ENCODE measurements at places on chromosomes 3 and 15. TPM values are rescaled to one million over a fixed set of nuclear protein-coding genes. Genes with fewer than 3 reads are reported as not detected.

GRCh38 chr15:35777061-35777460 lies 231.1 kb upstream of the DPH6 start:
- no peak for DNase-seq

DNA sequence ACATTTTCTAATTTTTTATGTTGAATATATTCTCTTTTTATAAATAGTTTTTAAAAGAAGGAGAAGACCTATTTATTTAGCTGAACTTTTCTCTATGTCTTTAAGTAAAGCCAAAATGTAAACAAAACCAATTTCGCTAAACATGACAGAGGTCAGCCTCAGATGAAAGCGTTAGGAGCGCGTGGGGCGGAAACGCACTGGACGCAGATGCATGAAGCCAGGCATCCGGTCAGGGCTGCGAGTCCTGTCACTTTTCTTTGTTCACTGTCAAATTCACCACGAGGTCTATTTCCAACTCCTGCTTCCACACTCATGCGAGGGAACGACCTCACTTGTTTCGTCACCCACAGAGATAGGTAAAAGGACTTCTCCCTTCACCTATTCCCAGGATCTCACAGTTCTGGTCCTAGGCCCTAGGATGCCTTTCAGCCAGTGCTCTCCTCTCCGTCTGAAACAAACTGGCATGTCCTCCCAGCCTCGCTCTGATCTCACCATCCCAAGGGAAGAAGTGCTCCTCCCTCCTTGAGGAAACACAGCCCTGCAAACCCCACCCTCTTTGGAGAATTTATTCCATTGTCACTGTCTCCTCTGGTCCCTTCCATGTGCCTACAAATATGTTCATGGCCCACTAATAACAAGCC lies 57.9 kb downstream of the ITGB5 start:
- DNase-seq = no peak

GRCh38 chr3:27127879-27128278 lies 241.3 kb downstream of the NEK10 start:
- DNase-seq = no peak

GRCh38 chr3:187974871-187975271 lies 179.1 kb upstream of the LPP start:
- no peak for DNase-seq

DNA sequence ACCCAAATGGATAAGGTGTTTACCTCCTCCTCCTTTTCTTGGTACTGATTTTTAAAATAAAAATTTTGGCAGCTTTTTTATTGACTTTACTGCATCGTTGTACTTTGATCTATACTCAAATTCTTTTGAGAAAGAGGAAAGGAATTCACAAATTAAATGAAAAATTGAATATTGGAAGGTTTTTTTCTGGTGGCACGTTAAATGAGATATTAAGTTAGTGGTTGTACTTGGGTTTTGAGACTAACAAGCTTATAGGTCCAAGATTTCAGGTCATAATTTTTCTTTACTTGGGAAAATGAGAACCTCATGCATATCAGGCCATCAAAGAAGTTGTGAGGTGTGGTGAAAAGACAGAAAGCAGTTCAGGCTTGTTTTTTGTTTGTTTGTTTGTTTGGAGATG lies 14.1 kb downstream of the RPLP1 start:
- DNase-seq = no peak

- no peak for DNase-seq
Measured at GRCh38 chr15:64462492-64462891, 2.1 kb downstream of the ZNF609 start.

- DNase-seq = no peak
Measured at GRCh38 chr3:104353951-104354350, 1012.8 kb upstream of the ALCAM start.

- DNase-seq = no peak
Measured at GRCh38 chr15:51299187-51300015, 39.0 kb downstream of the CYP19A1 start.

GRCh38 chr15:65913631-65914199 lies 44.4 kb downstream of the RAB11A start:
- no peak for DNase-seq

GRCh38 chr15:56821721-56822425 lies 88.6 kb upstream of the ZNF280D start:
- peak; percentile 91 for DNase-seq

- no peak for DNase-seq
Measured at GRCh38 chr15:87618203-87618725, 638.3 kb downstream of the NTRK3 start.

DNA sequence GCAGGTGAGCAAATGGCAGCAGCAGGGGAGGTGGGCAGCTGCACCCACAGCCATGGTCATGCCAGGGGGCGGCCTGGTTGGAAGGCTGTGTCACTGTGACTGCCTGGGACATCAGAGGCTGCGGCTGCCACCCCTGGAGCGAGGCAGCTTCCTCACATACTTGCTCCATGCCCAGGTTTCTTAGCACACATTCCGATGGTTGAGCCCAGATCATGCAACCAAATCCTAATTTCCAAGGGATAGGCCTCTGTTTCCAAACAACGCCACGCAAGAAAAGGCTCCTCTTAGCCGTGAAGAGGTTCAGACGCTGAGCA lies 11.6 kb upstream of the NRROS start:
- DNase-seq = no peak

DNA sequence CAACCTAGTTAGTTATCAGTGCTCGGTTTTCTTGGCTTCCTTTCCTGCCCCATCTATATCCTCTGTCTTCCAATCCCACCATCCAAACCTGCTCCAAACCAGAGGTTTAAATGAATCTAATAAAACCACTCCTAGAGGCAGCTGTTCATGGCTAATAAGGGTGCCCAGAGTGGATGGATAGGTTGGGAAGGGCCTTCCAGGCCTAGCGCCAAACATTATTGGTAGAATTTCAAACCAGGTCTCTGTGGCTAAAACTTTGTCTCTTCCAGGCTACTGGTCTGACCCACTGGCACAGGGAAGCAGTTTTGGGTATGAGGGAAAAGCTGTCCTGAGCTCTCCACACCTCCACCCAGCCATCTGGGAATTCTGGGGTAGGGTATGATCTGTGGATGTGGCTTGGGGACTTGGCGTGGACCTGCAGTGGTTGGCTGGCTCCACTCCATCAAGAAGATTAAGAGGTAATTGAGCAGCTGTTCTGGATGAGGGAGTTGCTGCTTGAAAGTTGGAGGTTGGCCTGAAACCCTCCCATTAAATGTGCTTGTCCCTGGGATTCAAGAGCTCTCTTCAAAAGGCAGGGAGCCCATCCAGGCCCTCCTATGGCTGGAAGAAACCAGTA lies 29.3 kb upstream of the INSYN1 start:
- DNase-seq = no peak

- DNase-seq = no peak
Measured at GRCh38 chr3:13348661-13349396, 71.3 kb downstream of the NUP210 start.

DNA sequence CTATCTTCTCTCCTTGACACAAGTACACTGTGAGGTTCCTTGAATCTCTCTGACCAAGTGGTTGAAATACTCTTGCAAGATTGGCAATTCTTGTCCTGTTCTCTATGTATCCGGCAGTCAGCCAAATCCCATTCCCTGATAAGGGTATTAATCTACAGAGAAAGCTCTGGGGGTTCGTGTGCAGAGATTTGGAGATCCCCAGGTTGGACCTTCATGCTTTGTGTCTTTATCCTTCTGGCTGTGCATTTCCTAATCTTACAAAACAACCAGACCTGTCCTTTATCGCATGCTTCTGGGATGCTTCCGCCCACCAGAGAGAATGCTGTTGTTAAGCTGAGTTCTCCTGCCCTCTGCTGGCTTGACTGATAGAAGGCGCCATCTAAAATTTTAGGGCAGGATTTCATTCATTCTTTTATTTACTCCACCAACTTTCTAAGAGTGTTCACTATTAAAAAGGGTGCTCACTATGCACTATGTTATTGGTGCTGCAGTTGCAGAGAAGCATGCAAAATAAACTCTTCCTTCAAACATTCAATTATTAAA lies 8.6 kb upstream of the SST start:
- peak; percentile 52 for DNase-seq

DNA sequence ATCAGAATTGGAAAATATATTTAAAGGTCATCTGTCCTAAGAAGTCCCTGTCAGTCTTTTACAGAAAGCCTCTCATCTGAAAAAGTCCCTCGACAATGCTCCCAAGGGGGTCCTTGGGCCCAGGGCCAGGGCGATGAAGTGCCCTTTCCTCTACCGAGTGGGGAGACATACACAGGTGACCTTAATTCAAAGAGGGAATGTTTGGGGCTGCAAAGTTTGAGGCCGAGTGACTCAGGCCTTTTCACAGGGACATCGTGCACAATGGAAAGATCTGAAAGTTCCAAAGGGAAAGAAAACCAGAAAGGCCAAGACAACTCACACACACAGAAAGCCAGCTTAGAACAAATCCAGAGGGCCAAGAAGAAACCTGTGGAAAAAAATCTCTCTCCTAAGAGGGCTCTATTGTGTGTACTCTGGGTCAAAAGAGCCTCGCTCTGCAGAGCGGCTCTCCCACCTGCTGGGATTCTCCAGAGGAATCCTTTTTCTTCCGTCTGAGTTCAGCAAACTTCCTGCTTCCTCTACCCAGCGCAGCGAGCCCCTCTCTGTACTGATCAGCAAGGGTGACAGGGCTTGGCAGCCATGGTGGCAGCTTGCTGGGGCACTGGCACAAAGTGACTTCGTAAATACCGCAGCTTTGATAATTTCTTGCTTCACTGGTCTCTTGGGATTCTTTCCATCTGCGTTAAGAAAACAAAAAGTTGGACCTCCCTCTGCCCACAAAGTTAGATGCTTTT lies 259.1 kb downstream of the OPA1 start:
- DNase-seq = no peak

- DNase-seq = no peak
Measured at GRCh38 chr3:141150931-141151330, 80.7 kb upstream of the PXYLP1 start.

DNA sequence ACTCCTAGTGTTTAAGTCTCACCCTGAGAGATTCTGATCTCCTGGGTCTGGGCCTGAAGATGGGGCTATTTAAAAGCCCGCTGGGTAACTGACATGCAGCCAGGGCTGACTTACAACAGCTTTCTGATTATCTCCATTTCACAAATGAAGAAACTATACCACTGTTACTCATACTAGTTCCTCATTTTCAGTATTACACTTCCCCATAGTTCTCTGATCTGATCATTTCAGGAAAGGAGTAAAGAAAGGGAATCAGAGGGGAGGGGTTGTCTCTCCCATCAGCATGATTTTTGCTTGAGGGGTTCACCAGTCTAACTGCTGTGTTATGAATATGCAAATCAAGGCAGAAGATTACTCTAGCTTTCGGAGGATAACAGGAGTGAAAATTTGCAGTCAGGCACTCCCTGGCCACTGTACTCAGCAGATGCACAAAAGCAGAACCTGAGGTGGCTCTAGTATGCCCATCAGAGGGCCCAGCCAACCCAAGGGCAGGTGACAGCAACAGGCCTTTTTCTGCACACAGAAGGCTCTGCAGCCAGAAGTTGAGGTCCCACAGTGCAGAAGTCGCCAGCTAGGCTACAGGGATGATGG lies 59.4 kb downstream of the DAPK2 start:
- no peak for DNase-seq

DNA sequence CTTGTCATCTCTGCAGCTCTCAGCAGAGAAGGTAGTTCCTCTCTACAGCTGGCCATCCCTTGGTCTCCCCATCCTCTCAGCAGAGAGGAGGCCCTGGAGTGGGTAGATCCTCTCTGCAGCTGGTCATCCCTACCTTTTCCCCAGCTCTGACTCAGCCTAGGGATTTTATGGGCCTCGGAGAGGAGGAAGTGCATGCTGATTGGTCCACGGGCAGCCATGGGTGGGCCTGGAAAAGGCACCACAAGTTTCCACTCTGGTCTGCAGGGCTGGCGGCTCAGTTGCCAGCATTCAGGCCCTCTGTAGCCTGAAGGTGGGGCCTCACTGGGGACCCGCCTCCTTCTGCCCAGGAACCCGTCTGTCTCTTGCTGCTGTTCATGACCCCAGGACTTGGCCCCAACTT lies 36.9 kb downstream of the NR1D2 start:
- DNase-seq = no peak

- DNase-seq = no peak
Measured at GRCh38 chr15:66285533-66286280, 7.7 kb upstream of the DIS3L start.

DNA sequence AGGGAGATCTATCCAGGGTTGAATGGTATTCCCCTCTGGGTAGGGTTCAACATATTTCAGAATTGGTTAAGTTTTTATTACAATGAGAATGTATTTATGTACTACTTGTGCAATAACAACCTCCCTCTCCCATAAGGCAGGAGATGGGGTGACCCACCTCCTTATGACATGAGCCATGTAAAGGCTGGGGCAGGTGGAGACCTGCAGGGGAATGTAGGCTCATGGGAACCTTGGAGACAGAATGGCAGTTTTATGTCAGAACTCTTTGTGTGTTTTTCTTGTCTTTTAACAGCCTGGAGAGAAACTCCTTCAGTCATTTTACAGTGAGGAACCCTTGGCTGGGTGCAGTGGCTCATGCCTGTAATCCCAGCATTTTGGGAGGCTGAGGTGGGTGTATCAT lies 24.6 kb upstream of the INSYN1 start:
- no peak for DNase-seq

DNA sequence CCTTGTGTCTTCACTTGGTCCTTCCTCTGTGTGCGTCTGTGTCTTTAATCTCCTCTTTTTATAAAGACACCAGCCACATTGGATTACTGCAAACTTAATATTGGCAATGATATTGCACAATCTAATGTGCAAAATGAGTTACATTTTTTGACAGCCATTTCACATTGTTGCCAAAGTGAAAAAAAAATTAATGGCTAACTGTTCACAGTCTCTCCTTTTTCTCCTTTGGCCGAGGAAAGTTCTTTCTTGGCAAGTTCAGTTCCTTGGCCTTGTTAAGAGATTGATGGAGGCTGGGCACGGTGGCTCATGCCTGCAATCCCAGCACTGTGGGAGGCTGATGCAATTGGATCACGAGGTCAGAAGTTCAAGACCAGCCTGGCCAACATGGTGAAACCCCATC lies 62.2 kb upstream of the ZNF280D start:
- peak; percentile 47 for DNase-seq

GRCh38 chr3:160226026-160226907 lies 1.0 kb downstream of the C3orf80 start:
- no peak for DNase-seq

DNA sequence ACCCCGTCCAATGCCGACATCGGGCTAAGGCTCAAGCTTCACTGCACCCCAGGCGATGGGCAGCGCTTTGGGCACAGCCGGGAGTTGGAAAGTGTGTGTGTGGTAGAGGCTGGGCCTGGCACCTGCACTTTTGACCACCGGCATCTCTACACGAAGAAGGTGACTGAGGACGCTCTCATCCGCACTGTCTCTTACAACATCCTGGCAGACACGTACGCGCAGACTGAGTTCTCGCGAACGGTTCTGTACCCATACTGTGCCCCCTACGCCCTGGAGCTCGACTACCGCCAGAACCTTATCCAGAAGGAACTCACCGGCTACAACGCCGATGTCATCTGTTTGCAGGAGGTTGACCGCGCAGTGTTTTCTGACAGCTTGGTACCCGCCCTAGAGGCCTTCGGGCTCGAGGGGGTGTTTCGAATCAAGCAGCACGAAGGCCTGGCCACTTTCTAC lies 1.0 kb downstream of the PDE12 start:
- peak; percentile 49 for DNase-seq

The CCR1 gene
- 0.99 TPM for polyA plus RNA-seq

The ADAMTS17 gene
- 0.01 TPM for polyA plus RNA-seq

The LRRC31 gene
- polyA plus RNA-seq = not detected

The BOC gene
- 4.2 TPM for polyA plus RNA-seq

The ZPLD1 gene
- not detected for polyA plus RNA-seq

The GDPGP1 gene
- 1.9 TPM for polyA plus RNA-seq

The EXOG gene
- 17.0 TPM for polyA plus RNA-seq

The CHMP2B gene
- polyA plus RNA-seq = 29.7 TPM

The TMEM44 gene
- 10.8 TPM for polyA plus RNA-seq

The SLC15A2 gene
- polyA plus RNA-seq = 0.31 TPM

Measured in fibroblast of lung (primary cell).